ENCODE measurements at places on chromosomes 6 and 20.

DNA sequence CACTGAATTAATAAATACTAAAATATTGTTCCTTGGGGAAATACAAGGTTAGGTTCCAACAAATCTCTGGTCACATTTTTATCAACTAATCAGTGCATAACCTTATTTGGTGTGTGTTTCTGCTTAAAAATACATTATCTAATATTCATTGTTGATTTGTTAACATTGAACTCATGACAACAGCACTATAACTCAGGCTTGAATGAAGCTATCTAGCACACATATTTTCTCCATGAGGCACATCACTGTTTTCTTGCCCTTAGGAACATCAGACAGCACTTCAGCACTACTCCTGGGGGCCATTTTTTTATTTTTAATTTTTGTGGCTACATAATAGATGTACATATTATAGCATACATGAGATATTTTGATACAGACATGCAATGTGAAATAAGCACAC lies 277.2 kb upstream of the NT5E start:
- no peak for DNase-seq

GRCh38 chr6:1963596-1963995 lies 281.8 kb downstream of the GMDS start:
- no peak for DNase-seq

GRCh38 chr6:53873922-53874321 lies 79.1 kb downstream of the LRRC1 start:
- DNase-seq: no peak

DNA sequence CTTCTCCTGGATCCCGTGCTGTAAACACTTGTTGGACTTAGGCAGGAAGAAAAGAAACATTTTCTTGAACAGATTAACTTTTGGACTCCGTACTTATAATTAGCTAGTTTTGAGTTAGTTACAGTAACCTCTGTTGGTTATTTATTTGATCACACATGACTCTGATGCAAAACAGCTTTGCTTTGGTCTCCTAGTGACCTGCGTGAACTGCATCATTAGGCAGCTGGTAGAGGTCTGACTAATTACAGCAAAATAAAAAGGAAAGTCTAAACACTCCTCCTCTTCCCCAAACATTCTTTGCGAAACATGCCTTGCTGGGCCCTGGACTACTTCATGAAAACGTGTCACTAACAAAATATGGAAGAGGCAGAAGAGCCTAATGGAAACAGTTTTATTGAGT lies 61.1 kb upstream of the ZFP64 start:
- DNase-seq: no peak

GRCh38 chr20:5364136-5364821 lies 47.5 kb upstream of the PROKR2 start:
- DNase-seq: no peak

GRCh38 chr6:151822252-151823111 lies 15.0 kb downstream of the ESR1 start:
- DNase-seq: no peak

DNA sequence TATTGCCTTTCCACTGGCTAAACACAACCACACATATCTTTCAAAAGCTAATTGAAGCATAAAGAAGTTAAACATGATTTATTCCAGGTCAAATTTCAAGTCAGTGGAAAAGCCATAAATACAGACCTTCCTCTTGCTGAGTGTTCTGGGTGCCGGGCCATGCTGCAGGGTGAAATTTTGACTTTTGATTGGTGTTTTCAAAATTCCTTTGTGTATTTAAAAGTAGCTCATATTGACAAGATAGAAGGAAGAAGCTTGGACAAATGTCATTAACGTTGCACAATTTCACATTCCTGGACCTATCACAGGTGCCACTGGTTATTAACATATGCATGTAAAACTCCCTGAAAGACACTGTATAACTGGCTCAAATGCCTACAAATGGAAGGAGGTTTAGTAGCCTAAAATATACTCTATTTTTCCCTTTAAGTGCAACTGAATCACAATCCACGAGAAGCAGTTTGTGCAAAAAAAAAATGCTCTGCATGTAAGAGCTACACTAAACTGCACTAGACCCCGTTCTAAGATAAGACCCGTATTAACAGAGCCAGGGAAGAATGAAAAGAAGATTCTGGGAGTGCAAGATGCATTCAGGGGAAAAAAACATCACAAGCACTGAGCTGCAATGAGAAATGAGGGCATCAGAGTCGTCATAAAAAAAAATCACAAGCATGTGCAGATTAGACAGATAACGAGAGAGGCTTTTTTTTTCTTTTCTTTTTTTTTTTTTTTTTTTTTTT lies 30.4 kb downstream of the ATXN1 start:
- no peak for DNase-seq

- no peak for DNase-seq
These were observed 214.9 kb upstream of the GMDS start for GRCh38 chr6:2460216-2460745.

DNA sequence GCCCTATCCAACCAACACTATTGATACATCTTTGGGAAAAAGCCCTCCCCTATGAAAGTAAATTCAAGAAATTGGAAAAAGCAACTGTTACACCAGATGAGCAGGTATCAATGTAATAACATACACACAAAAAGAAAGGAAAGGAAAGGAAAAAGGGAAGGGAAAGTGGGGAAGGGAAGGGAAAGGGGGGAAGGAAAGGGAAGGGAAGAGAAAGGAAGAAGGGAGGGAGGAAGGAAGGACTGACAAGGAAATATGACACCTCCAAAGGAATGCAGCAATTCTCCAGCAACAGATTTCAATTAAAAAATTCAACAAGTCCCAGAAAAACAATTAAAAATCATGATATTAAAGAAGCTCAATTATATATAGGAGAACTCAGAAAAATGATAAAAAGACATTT lies 176.9 kb upstream of the OPRM1 start:
- DNase-seq: no peak

DNA sequence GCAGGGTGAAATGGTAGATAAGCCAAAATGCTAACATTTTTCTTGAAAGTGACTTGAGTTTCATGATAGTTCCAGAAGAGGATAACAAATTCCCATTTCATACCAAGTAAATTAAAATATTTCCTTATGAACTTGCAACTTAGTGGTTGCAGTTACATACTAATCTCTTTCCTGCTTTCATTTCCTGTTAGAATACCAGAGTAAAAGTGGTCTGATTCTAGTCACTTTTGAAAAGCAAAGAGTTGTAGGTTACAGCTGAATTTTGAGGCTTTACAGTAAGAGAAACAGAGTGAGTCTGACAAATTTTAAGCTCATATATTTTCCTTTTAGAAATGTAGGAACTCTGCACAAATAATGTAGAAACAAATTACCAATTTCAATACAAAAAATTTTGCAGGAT lies 117.4 kb downstream of the ZFAND3 start:
- DNase-seq: no peak

DNA sequence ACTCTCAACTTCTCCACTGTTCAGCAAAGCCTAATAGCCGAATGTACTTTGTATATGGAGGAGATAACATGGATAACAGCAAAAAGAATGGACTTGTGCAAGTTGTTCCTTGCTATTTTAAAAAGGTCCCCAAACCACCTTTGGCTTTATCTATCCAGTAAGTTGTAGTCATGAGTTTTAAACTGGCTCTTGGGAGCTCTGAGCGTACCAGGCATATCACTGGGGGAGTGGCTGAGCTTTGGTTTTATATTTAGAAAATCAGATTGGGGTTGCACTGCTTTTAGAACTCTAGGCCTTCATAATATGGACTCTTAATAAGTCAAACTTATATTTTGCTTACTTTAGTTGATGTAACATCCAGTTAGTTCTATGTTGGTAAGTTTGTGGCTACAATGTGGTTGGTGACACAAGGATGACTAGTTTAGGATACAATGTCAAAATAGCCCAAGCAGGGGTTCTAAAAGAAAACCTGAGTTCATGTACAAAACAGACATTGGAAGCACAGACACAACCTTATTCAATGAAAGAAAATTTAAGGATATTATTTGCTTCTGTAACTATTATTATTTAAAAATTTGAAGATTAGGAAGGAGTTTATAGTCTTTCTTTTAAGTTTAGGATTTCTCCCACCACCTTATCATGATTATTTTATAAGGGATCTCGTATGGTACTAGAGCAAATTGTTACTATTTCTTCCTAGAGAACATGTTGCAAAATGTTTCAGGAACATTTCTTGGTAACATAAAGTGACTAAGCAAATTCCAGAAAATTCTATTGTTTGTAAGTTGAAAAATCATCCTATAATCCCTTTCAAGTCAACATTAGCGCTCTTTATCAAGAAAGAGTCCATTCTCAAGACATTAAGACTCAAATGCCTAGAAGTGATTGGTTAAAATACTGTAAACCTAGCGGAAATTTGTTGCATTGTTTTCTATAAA lies 165.8 kb upstream of the SUPT3H start:
- no peak for DNase-seq

DNA sequence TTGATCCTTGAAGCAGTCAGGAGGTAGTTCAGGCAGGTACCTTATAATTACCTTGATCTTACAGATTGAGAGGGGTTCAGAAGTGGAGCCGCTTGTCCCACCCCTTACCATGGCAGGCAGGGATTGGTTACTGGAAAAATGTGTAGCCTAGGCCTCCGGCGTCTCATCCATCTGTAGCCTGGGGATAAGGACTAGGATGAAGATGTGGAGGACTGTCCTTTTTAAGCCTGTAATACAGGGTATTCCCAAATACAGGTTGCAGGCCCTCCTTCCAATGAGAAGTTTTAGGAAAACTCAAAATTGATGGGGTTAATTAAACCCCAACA lies 2.8 kb downstream of the HMGA1 start:
- no peak for DNase-seq

- no peak for DNase-seq
These were observed 90.1 kb upstream of the PREP start for GRCh38 chr6:105492706-105493673.

DNA sequence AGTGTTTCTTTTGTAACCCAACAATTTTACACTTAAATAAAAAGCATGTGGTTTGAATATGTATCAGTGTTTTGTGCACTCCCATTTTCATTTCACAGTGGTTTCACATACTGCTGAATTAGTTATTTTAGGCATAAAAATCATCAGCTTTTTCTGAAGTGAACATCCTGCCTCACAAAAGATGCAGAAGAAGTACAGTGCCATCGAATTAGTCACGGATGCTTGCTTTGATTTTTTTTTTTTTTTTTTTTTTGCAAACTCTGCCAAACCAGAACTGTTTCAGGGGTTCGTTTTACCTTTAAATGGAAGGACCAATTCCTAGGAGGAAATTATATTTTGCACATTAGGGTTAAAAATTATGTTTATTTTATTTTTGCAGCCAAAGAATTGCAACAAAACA lies 158.6 kb downstream of the RPS12 start:
- DNase-seq: no peak

DNA sequence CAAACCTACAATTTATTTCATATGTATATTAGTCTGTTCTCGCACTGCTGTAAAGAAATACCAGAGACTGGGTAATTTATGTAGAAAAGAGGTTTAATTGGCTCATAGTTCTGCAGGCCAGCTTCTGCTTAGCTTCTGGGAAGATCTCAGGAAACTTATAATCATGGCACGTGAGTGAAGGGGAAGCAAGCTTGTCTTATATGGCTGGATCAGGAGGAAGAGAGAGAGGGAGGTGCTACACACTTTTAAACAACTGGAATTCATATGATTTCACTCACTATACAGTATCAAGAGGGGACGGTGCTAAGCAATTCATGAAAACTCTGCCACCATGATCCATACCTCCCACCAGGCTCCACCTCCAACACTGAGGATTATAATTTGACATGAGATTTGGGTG lies 29.9 kb downstream of the PHACTR2 start:
- DNase-seq: no peak

GRCh38 chr20:48805286-48805685 lies 22.5 kb downstream of the PREX1 start:
- DNase-seq: no peak

DNA sequence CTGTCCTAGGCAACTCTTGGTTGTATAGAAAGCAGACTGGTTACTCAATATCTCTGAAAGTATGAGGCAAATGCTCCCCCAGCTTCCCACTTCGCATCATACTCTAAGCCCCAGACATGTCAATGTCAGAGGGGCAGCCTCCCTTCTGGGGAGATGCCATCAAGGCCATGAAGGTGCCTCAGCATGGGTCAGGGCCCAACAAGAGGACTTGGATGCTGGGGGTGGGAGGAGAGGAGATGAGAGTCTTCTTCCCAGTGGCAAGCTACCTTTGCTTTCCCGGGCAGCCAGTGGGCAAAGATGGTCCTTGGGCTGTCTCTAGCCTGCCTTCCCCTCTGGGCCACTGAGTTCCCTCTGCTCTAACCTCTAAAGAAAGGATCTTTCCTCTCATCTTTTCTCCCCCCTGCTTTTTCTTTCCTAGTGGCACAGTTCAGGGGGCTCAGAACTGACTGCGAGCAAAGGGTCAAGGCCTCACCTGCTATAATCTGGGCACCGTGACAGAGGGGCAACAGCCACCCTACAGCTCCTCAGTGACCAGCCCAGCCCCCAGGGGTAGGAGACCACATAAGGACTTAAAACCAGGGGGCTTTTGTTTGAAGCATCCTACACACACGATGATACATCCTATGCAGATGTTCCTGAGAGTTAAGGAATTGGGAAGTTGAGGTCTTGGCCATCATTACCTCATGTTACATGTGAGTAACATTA lies 26.2 kb downstream of the MOCS1 start:
- DNase-seq: no peak

Measured in T-helper 9 cell (primary cell).